Natural killer cell treated with Interleukin-12 subunit alpha and Interleukin-12 subunit beta and Interleukin-15 and Interleukin-18, amount 100 ng/mL, for 72 hours (primary cell): ENCODE measurements at places on chromosomes 3 and 15. TPM values are rescaled to one million over a fixed set of nuclear protein-coding genes. Genes with fewer than 3 reads are reported as not detected.

Gene GRAMD2A
- total RNA-seq: not detected

Gene SPRED1
- 1.1 TPM for total RNA-seq

Gene LXN
- total RNA-seq: 16.1 TPM

Gene MGLL
- total RNA-seq: 2.1 TPM

Gene CPLX3
- total RNA-seq: 1.7 TPM

Gene HYAL2
- 11.1 TPM for total RNA-seq

Gene SCN11A
- total RNA-seq: 0.14 TPM

Gene ZNF280D
- 24.4 TPM for total RNA-seq

Gene RTP1
- not detected for total RNA-seq

Gene KNSTRN
- 32.4 TPM for total RNA-seq

Gene GOLGA6D
- total RNA-seq: not detected
